ENCODE measurements at places on chromosomes 11 and 22. TPM values are rescaled to one million over a fixed set of nuclear protein-coding genes. Genes with fewer than 3 reads are reported as not detected.

Gene HORMAD2
- 1.8 TPM for total RNA-seq

Gene NARS2
- 33.2 TPM for total RNA-seq

Gene CRYAB
- total RNA-seq: 8.5 TPM

Gene MUC5AC
- not detected for total RNA-seq

Gene SLC37A2
- total RNA-seq: 2.1 TPM

Gene PAX6
- 14.8 TPM for total RNA-seq

Gene SCGB1A1
- total RNA-seq: not detected

Gene SLN
- not detected for total RNA-seq

Gene MFNG
- total RNA-seq: 4.2 TPM

Gene BATF2
- total RNA-seq: not detected

Gene CPT1B
- total RNA-seq: 9.2 TPM

Gene IRF7
- total RNA-seq: 3.9 TPM

Gene BDNF
- 12.0 TPM for total RNA-seq

Gene PRR33
- not detected for total RNA-seq

Gene PIH1D2
- 7.2 TPM for total RNA-seq

Gene CCDC116
- 0.23 TPM for total RNA-seq

Gene ZNF280A
- not detected for total RNA-seq

Gene HDHD5
- total RNA-seq: 31.1 TPM

Gene PGA5
- total RNA-seq: not detected

Gene CREB3L1
- 2.5 TPM for total RNA-seq

Gene APOC3
- not detected for total RNA-seq

Gene PHRF1
- total RNA-seq: 24.0 TPM

Gene TYR
- total RNA-seq: not detected

Gene GPR83
- total RNA-seq: 4.4 TPM

Gene ILK
- 51.2 TPM for total RNA-seq

Gene POTEH
- not detected for total RNA-seq

Gene KRTAP5-7
- total RNA-seq: not detected

Gene RHOD
- total RNA-seq: 0.23 TPM

Gene POU2F3
- total RNA-seq: 0.23 TPM

Gene ESAM
- 8.3 TPM for total RNA-seq

Gene LMNTD2
- total RNA-seq: 0.23 TPM

Gene C11orf91
- not detected for total RNA-seq

Gene CCDC73
- total RNA-seq: not detected

Gene DDI1
- total RNA-seq: not detected

Gene SCO2
- total RNA-seq: 0.92 TPM

Gene TBC1D22A
- 8.5 TPM for total RNA-seq

Gene NECTIN1
- total RNA-seq: 33.9 TPM

Gene OR52I1
- not detected for total RNA-seq
